ENCODE measurements at places on chromosomes 11 and 22. TPM values are rescaled to one million over a fixed set of nuclear protein-coding genes. Genes with fewer than 3 reads are reported as not detected.

The ST3GAL4 gene
- 24.5 TPM for total RNA-seq

The LGALS1 gene
- total RNA-seq = 4,598 TPM

The NCAPD3 gene
- 8.7 TPM for total RNA-seq

The OR51I2 gene
- total RNA-seq = not detected

The LRP4 gene
- total RNA-seq = 5.1 TPM

The OR52A1 gene
- not detected for total RNA-seq

The NLRP14 gene
- total RNA-seq = under 0.01 TPM

The SBF2 gene
- total RNA-seq = 56.4 TPM

The CASP4 gene
- 176 TPM for total RNA-seq

The TRPM5 gene
- total RNA-seq = not detected

The UBE2L3 gene
- 24.8 TPM for total RNA-seq

The LGALS12 gene
- not detected for total RNA-seq

The SCO2 gene
- total RNA-seq = 0.56 TPM

The TCN1 gene
- not detected for total RNA-seq

The HEPACAM gene
- total RNA-seq = not detected

The CENPM gene
- 30.1 TPM for total RNA-seq

The GRAMD1B gene
- total RNA-seq = 13.8 TPM

The CTSW gene
- not detected for total RNA-seq

The POU2AF2 gene
- total RNA-seq = not detected

The NXPE2 gene
- total RNA-seq = not detected

The PLAAT2 gene
- total RNA-seq = not detected

The CFAP300 gene
- total RNA-seq = 9.4 TPM

The CASP12 gene
- total RNA-seq = under 0.01 TPM

The KRTAP5-9 gene
- total RNA-seq = not detected

The SOX10 gene
- not detected for total RNA-seq

The SCGB1D2 gene
- not detected for total RNA-seq

The CALCA gene
- not detected for total RNA-seq

The UPK3A gene
- total RNA-seq = not detected

The LIF gene
- total RNA-seq = 79.2 TPM

The ZBED4 gene
- 12.1 TPM for total RNA-seq

The PRODH gene
- not detected for total RNA-seq

The CSKMT gene
- total RNA-seq = 11.0 TPM

The PIWIL4 gene
- 2.0 TPM for total RNA-seq

The TRIM66 gene
- total RNA-seq = 9.6 TPM

The OR10A2 gene
- not detected for total RNA-seq

The TST gene
- 35.2 TPM for total RNA-seq

The TMEM9B gene
- 62.0 TPM for total RNA-seq

The BATF2 gene
- 0.77 TPM for total RNA-seq

The VPS37C gene
- 5.9 TPM for total RNA-seq

The ACTN3 gene
- under 0.01 TPM for total RNA-seq

The OR8H2 gene
- total RNA-seq = not detected

Data from regular cardiac myocyte (primary cell).